Right kidney (tissue), 9 donors: ENCODE measurements at places on chromosomes 7 and 10.
A peak's percentile ranks its signal among the peaks of the same experiment; 100 is the strongest.

- no peak for DNase-seq
Measured at GRCh38 chr7:100059251-100059739, 9.7 kb downstream of the ZSCAN21 start.

DNA sequence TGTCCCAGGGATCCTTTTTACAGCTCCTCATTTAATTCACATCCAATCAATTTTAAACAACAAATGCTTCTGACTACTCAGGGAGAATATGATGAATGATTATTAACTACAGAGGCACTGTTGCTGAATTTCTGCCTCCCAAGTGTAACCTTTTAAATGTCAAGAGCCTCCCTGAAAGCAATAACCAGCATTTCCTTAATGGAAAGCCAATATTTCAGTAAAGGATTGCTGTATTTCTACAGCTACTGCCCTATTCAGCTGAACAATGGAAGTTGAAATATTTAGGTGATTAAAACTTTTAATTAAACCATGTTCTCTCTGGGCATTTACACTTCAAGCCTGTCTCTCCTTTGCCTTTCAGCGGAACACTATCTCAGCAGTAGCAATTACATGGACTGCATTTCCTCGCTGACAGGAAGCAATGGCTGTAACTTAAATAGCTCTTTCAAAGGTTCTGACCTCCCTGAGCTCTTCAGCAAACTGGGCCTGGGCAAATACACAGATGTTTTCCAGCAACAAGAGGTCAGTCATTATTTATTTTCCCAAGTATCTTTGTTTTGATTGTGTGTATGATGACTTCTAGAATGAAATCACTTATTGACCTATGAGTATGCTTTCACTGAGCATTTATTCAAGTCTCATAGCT, 304.7 kb downstream of the BICC1 start:
- no peak for DNase-seq

- DNase-seq, result no peak
Measured at GRCh38 chr7:4895766-4896165, 12.2 kb upstream of the RADIL start.

GRCh38 chr7:84900215-84900614, 286.6 kb downstream of the SEMA3D start:
- DNase-seq, result no peak

DNA sequence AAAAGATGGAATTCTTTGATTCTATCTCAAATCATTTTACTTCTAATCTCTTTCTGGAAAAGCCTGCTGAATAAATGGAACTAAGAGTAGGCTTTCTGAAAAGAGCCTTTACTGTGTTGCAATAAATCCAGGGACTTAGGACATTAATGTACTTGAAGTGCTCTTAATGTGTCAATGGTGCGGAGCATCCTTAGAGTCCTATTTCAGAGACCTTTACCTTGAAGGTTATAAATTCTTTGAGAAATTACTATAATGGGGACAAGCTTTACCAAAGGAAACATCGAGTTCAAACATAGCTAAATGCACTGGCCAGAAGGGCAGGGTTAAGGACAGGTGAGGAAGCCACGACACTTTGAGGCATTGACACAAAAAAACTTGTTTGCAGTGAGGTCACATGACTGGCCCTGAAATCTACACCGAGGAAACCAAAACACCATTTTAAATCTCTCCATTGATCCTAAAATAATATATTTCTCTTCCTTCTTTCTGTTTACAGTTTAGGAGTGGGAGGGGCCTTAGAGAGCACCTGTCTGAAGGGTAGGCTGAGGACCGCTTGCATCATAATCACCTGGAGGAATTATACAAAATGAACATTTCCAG, 48.1 kb upstream of the EXOC6 start:
- DNase-seq, result no peak

DNA sequence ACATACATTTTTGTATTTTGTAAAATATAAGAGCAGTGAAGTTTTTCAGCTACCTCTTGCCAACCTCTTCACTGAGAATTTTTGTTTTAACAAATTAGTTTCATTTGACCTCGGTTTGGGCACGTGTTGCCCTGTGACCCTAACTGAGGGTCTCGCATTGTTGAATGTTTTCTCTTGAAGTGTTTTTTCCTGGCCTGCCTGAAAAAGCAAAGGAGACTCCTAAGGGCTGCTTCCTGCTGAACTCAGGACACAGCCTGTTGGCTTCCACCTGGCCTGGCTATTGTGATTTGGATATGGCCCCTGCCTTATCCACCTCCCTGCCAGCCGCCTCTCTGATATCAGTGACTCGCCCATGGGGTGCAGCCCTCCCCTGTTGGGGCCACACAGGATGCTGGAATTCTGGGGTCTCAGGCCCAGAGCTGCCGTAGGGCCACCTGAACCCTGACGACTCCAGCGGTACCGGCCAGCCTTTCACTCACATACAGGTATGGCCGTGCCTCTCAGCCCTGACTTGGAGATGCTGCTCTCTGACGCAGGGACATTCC, 58.8 kb upstream of the AQP1 start:
- no peak for DNase-seq

- no peak for DNase-seq
Measured at GRCh38 chr10:33533612-33534011, 199.1 kb upstream of the NRP1 start.

- no peak for DNase-seq
Measured at GRCh38 chr10:130108934-130109604, 1.6 kb downstream of the C10orf143 start.

DNA sequence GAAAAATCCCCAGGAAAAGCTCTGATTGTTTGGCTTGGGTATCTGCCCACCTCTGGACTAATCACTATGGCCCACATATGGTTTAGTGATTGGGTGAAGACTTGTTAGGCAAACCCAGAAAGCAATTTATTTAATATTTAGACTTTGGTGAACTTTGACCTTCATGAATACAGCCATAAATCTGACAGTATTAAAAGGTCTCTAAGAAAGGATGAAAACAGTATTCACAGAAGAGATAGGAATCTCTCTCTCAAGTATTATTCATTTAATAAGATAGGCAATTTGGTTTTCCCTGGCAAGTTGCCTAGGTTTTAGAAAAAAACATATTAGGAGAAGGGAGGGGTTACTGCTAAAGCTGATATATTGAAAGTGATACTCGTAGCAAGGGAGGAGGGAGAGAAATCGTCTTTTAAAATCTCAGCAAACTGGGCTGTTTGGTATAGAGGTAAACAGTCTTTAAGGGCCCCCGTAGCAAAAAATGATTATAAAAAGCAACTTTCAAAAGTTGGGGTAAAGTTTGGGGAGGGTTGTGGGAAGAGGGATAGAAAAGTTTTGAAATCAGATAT, 57.1 kb downstream of the LSMEM1 start:
- no peak for DNase-seq

- no peak for DNase-seq
Measured at GRCh38 chr7:90298145-90299038, 22.7 kb downstream of the FAM237B start.

DNA sequence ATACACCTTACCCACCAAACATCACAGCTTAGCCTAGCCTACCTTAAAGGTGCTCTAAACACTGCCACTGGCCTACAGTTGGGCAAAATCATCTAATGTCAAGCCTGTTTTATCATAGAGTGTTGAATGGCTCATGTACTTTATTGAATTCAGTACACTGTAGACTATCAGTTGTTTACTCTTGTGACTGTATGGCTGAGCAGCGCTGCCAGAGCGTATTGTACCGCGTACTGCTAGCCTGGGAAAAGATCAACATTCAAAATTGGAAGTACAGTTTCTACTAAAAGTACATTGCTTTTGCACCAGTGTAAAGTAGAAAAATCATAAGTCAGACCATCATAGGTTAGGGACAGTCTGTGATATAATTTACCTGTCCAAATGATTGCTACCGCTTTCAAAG, 226.8 kb downstream of the PRPF18 start:
- no peak for DNase-seq

- no peak for DNase-seq
Measured at GRCh38 chr10:35063837-35064454, 26.2 kb downstream of the CUL2 start.

DNA sequence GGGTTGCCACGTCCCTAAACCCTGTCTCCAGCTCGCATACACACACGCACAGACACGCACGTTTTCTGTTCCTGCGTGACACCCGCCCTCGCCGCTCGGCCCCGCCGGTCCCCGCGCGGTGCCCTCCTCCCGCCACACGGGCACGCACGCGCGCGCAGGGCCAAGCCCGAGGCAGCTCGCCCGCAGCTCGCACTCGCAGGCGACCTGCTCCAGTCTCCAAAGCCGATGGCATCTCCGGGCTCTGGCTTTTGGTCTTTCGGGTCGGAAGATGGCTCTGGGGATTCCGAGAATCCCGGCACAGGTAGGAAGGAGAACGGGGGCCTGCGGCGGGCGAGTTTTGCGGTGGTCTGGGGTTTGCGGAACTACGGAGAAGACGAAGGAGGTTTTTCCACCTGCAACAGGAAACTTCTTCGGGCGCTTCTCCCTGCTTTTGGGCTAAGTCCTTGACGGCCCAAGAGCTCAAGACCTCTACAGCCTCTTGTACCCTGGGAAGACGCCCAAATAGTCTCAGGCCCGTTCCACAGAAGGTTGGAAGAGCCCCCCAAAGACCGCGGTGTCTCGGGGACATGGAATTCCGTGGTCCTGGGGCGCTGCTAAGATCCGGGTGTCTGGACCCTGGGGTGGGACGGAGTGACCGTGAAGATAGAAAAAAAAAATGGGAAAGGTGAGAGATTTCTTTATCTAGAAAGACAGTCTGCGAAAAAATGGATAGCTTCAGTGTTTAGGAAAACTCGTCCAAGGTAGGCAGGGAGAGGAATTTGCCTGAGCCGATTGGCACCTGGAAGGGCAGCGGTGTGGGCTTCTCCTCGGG, at the start of gene GAD2:
Gene GAD2 (plus strand): TSS at position 190 of the 811 bp plus-strand sequence. CDS start 36 bp downstream, at position 226.
- DNase-seq, result peak; percentile 75

GRCh38 chr7:28133872-28134271, 46.7 kb downstream of the JAZF1 start:
- DNase-seq, result no peak

DNA sequence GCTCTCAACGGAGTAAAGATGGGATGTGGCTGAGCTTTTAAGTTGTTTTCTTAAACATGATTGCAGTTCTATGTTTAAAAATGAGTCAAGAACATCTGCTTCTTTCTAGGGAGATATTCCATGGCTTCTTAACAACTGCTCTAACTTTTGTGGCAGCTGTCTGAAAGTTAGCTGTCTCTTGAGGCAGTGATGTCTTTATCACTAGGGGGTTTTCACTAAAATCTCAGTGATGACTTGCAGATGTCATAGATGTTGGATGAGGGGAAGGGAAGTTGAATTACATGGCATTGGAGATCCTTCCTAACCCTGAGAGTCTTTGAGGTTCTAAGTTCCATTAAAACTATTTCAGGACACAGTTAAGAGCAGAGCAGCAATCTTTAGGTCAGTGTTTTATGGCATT, 43.5 kb downstream of the PRKG1 start:
- DNase-seq, result no peak

GRCh38 chr7:40595129-40595528, 460.3 kb downstream of the SUGCT start:
- no peak for DNase-seq

GRCh38 chr7:108147031-108147563, 16.9 kb upstream of the LAMB4 start:
- no peak for DNase-seq

DNA sequence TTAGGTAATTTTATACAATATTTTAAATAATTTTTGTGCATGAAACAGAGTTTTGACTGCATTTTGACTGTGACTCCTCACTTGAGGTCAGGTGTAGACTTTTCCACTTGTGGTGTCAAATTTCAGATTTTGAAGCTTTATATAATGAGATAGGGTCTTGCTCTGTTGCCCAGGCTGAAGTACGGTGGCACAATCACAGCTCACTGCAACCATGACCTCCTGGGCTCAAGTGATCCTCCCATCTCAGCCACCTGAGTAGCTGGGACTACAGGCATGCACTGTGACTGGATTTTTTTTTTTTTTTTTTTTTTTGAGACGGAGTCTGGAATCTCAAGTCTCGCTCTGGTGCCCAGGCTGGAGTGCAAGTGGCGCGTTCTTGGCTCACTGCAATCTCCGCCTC, 74.9 kb downstream of the TCF7L2 start:
- DNase-seq, result no peak

DNA sequence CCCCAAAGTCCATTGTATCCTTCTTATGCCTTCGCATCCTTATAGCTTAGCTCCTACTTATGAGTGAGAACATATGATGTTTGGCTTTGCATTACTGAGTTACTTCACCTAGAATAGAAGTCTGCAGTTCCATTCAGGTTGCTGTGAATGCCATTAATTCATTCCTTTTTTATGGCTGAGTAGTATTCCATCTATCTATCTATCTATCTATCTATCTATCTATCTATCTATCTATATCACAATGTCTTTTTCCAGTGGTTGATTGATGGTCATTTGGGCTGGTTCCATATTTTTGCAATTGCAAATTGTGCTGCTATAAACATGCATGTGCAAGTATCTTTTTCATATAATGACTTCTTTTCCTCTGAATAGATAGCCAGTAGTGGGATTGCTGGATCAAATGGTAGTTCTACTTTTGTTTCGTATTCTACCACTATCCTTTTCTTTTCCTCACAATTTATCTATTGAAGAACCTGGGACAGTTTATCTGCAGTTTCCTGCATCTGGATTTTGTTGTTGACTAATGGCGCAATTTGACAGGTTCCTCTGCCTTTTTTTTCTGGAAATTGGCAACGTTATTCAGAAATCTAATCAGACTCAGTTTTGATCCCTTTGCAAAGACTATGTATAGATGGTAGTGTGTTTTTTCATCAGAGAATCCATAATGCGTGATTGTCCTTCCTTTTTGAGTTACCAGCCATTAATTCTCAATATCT, 287.2 kb downstream of the ARL4A start:
- no peak for DNase-seq

GRCh38 chr7:142357953-142358520, 100.2 kb upstream of the PRSS58 start:
- DNase-seq, result peak; percentile 34

DNA sequence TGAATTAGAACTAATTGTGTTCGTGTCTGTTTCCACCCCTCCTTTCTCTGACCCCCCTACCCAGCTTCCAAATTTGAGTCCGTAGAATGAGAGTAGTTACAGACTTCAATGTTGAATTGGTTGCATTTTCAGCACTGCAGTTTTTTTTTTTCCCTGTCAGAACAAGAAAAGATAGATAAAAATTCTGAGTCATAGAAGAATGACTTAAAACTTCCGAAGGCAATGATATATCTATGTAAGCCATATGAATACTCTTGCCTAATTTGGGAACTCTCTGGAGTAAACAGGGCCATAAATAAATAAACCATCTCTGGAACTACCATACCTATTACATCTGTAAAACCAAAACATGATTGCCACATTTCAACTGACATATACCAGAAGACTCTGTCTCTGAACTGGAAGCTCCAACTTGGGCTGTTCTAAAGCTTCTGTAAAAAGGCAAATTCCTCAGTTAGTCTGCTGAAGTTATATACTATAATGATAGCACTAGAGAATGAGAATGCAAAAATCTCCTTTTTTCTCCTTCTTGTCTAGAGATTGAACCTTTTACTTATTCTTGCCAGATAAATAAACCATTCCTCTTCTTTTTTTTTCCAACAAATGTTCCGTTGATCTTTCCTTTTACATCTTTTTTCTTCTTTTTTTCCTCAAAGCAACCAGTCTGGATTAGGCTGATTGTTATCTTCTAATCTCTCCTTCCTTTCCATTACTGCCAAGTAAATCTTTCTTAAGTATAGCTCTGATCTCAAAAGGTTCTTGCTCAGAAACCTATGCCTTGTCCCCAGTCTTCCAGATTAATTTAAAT, 23.5 kb downstream of the VCL start:
- DNase-seq, result no peak
